MM.1S (cell line): ENCODE measurements at places on chromosomes 6 and 20.

GRCh38 chr6:152277826-152278329 is 359.3 kb downstream of the SYNE1 start:
- no peak for DNase-seq

- no peak for DNase-seq
Measured at GRCh38 chr20:43167615-43168014, 22.1 kb downstream of the PTPRT start.

GRCh38 chr20:17992847-17993513 is 24.2 kb downstream of the MGME1 start:
- DNase-seq: no peak

DNA sequence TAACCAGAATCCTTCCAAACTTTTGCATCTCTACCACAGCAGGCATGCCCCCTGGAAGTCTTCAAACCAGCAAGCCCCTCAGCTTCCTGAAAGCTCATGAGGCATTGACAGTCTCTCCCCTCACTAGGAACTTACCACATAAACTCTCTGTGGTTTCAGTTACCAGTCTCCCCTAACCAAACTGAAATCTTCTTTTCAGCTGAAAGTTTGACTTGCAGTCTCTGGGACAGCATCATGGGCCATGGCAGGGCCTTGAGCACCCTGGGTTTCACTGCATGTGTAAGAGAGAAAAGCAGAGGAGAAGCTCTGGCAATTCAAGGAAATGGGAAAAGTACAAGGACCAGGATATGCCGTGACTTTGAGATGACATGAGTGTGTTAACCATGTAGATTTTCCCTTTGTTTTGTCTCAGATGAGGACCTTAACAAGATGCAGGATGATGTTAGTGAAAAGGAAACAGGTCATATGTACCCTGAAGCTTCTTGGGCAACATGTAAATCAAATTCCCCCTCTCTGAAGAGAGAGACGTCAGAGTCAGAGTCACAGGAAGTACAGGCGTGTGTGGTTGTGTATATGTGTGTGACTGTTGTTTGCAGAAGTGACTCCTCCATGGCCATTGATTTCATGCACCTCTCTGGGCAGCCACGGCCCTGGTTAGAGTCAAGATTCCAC is 106.3 kb downstream of the TNFRSF21 start:
- DNase-seq: peak; percentile 59

GRCh38 chr6:67345946-67346345 is 1289.1 kb upstream of the ADGRB3 start:
- no peak for DNase-seq

DNA sequence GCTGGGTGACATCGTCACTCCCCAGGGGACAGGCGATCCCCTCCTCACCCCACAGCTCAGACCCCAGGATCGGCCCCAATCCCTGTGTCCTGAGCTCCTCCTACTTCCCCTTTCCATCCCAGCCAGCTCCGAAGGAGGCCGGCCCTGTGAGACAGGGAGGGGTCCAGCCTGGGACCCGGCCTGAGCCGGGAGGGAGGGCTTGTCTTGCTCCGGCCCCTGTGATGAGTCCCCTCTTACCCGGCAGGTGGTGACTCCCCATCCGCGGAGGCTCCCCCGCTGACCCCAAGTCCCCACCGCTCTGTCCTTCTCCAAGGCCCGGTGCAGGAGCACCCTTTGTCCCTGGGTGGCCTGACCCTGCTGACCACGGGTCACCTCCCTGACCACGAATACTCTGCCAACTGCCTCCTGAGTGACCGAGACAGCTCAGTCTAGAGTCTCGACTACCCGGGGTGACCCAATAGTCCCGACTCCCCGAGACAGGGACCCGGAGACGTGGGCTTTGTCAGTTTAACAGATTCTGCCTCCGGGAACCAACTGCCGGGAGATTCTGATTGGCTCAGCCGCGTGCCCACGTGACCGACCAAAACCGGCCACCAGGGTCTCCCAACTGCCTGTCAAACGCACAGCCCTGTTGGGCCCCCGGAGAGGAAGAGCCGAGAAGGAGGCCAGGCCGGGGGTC is 187.4 kb upstream of the PROKR2 start:
- DNase-seq: no peak

DNA sequence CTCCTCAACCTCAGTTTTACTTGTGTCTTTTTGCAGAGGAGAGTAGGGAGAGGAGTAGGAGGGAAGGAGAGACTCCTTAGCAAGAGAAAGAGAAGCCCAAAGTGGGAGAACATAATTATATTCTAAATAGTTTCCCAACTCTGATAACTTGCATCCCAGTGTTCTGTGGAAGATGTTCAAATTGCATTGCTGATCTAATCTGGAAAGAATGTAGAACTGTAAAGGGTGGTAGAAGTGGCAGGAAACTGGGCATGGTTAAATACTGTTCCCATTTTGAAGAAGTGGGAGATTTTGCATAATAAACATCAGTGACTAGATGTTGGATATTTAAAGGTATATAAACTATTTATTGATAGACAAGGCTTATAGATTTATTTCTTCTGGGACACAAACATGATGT is 42.6 kb upstream of the HMGN3 start:
- DNase-seq: no peak

- DNase-seq: no peak
Measured at GRCh38 chr6:35706468-35706867, 17.8 kb upstream of the FKBP5 start.

DNA sequence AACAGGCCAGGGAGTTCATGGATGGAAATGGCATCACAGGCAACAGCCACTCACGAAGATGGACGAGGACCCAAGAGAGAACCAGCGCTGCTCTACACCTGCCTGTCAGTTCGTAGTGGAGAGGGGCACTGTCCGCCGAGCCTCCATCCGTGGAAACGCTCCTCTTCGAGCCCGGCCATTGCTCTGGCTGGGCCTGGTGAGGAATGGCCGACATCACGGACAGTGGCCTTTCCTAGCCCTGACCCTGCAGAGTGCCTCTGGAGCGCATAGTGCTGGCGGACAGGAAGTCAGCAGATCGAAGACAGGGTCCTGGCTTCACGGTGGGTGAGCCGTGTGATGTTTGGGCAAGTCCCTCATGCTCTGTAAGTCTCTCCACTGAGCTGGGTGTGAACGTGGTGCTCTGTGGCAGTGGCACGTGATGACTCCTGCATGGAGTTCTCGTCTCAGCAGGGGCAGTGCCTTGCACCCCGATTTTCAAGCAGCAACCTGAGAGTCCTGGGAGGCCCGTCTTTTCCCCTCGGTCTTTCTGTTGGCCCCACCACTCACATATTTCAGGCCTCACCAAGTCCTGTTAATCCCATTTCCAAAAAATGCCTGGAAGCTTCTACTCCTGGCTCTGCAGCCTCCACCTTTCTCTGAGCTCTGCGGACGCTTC is 214.4 kb downstream of the ERMARD start:
- DNase-seq: no peak

GRCh38 chr6:69370763-69371162 is 426.0 kb downstream of the LMBRD1 start:
- no peak for DNase-seq

GRCh38 chr6:95578106-95578410 is 723 bp downstream of the MANEA start:
- peak; percentile 11 for DNase-seq

- DNase-seq: no peak
Measured at GRCh38 chr6:132007474-132008190, 56.5 kb upstream of the CCN2 start.

- no peak for DNase-seq
Measured at GRCh38 chr6:79334674-79335073, 100.2 kb upstream of the HMGN3 start.
